Smooth muscle cell of the brain vasculature (primary cell): ENCODE measurements at places on chromosomes 4 and X.

DNA sequence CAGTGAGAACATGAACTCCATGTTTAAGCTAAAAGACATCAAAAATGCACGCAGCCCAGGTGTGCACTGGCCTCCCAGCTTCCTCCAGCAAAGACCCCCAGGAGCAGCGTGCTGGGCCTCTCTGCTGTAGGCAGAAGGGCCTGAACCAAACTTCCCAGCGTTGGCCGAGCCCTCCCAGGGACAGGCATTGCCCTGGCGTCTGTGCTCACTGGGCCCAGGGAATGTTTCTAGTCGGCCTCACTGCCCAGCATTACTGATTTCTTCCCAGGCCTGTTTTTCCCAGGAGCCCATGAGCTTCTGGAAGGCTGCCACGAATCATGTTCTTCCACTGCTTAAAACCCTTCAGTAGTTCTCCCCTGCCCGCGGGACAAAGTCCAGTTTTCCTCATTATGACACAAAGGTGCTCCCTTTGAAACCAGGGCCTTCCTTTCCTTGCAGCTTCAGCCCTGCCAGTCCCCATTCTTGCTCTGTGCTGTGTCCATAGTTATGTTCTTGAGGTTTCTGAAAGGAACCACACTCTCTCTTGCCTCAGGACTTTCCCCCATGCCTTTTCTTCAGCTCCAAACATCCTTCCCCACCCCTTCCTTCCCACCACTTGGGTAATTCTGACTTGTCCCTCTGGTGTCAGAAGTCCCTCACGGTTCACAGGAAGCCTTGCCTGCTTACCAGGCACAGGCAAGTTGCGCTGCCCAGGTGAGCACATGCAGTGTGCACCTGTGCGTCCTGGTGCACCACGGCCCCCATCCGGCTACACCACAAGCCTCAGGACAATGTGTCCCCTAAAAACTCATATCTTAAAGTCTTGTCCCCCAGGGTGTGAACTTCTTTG is 93.4 kb upstream of the ENPP6 start:
- no peak for DNase-seq

GRCh38 chrX:148504506-148504905 is 4.1 kb downstream of the AFF2 start:
- no peak for DNase-seq

DNA sequence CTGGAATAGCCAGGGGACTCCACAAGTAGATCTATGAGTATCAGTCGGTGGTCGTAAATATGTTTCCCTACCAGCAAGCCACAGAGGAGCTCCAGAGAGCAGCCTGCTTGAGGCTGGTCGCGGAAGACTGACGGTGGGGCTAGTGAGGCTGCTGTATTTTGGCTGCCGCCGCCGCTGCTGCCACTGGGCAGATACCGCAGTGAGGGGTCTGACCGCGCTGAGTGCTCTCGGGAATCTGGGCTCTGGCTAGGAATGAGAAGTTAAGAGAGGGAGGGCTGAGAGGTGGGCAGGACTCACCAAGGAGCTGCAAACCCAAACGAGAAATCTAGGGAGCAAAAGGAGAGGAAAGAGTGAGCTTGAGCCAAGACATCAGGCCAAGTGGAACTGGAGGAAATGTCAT is at the start of gene EXOC1L:
EXOC1L (plus strand) TSS at position 157 of the 400 bp plus-strand sequence; CDS start at position 394, 237 bp downstream.
- no peak for DNase-seq

- no peak for DNase-seq
These were observed 473.3 kb upstream of the FAM47C start for GRCh38 chrX:36534900-36535299.

DNA sequence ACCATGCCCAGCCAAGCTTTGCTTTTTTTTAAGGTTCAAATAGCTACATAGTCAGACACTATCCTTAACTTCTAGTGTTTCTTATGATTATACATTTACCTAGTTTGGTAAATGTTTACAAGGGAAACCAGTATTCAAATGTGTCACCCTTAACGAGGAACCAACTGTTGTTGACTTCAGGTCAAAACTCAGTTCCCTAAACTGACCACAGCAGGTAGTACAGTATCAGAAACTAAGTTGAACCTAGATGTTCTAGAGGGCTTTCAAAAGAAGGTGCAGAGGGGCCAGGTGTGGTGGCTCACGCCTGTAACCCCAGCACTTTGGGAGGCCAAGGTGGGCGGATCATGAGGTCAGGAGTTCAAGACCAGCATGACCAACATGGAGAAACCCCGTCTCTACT is 11.3 kb downstream of the GPC4 start:
- DNase-seq = no peak

DNA sequence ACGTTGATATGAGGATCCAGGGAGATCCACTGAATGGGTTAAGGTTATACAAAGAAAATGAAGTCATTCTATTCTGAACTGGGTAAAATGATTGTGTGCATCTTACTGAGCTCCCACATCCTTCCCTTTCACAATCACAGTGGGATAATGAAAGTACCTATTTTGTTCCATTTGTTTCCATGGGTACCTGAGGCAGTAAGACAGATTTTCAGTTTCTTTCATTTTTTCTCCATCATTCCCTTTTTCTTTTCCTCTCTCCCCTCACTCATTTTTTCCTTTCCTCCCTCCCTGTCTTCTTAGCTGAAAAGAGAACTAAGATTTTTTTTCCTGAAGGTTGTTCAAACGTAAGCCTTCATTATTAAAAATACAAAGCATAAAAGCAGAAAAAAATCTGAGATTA is 4.6 kb downstream of the GRIA2 start:
- DNase-seq = no peak

- no peak for DNase-seq
These were observed 20.9 kb downstream of the MPP1 start for GRCh38 chrX:154784149-154784995.

GRCh38 chr4:100289530-100289888 is 99.2 kb upstream of the DDIT4L start:
- DNase-seq = no peak

GRCh38 chr4:26226629-26227376 is 94.0 kb upstream of the RBPJ start:
- DNase-seq = no peak

- DNase-seq = no peak
These were observed 1.5 kb downstream of the SRPK3 start for GRCh38 chrX:153782313-153782712.
